Activated CD8-positive, alpha-beta memory T cell treated with anti-CD3 and anti-CD28 coated beads for 1 hour (primary cell): ENCODE measurements at places on chromosomes 1 and 21.

DNA sequence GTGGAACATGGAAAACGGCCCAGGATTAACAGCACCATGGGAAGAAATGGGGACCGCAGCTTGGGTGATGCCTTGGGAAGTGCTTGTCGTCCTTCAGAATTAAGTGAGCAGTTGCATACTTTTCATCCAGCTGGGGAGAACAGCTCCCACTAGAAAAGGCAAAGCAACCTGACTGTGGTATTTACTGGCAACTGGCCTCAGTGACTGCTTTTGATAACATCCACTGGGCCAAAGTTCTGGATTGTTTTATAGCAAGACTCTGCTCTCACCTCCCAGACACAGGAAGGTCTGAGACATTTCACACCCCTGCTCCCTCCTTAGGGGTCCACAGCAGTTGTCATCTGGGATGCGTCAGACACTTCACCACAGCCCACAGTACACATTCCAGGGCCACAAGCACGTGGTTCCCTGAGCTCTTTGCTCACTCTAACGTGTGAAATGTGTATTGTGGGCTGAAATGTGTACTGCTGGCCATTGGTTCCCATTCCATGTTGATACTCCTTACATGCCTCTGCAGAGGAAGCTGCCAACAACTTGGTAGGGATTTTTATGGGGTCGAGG is 6.6 kb downstream of the PAPPA2 start:
- DNase-seq, result no peak

DNA sequence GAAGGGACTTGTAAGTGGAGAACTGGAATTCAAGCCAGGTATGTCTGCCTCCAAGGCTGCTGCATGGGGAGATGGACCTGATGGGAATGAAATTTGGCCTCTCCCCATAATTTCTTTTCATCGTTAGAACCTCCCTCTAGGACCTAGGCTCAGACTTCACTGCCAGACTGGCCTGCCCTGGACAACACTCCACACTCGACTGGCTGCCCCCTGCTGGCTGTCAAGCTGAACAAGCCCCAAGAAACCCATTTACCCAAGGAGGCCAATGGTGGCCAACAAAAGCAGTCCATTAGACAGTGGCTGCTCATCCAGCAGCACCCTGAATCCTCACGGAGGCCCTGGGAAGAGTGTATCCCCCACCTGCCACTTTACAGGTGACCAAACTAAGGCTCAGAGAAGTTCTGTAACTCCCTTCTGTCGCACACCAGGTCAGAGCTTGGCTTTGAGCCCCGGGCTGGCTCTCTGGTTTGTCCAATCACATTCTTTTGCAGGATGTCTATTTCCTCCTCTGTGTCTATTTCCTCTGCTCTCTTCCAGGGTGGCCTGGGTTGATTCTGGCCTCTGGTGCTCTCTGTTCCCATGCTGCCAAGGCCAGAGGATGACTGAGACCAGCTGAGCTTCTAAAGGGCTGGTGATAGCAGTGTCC is 3.8 kb downstream of the RNF186 start:
- no peak for DNase-seq

- no peak for DNase-seq
These were observed 2.7 kb downstream of the CDC14A start for GRCh38 chr1:100354971-100355394.

DNA sequence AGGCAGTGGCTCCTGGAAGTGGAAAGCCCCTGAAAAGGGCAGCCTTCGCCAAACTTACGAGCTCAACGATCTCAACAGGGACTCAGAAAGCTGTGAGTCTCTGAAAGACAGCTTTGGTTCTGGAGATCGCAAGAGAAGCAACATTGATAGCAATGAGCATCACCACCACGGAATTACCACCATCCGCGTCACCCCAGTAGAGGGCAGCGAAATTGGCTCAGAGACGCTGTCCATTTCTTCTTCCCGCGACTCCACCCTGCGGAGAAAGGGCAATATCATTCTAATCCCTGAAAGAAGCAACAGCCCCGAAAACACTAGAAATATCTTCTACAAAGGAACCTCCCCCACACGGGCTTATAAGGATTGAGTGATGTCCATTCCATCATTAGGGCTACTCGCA is 42.4 kb downstream of the PLPPR4 start:
- no peak for DNase-seq

DNA sequence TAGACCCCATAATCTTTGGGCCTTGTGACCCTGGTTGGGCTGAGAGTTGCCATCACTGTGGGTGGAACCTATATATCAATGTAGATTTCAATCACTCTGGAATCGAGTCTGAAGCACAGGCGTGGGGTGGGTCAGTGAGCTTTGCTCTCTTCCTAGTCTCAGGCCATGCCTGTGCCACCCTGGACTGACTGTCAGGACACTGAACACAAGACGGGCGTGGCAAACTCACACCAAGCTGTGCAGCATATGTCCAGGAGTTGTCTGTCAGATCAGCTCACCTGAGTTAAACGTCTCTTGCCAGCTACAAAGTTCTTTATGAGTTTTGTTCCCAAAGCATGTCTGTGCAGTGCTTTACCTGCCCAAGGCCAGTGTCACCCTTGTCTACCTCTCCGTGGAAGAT is 30.9 kb upstream of the ALPL start:
- no peak for DNase-seq

DNA sequence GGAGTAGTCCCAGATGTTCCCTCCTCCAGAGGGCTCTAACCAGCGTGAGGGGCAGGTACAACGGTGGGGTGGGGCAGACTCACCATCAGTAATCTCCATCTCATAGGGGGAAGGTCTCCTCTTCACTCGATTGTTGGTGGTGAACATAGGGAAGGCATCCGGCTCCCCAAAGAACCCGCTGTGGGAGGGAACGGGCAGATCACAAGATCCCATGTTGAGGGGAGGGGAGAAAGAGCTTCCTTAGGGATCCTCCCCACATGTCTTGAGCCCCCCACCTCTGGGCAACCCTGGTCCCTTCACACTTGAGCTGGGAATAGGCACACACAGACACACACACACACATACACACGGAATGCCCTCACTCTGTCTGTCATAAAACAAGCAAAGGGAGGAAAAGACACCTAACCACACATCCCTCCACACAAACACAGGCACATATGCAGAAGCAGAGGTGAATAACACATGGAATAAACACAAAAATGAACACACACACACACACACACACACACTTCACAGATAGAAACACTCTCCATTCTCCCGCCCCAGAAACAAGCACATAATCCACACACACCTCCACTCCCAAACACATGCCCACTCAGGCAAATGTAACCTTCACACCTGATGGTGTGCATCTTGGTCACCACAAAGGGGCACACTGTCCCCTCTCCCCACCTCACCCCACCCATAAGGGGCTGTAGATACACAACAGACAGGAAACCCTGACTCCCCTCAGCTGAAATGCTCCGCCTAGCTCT is 7.9 kb downstream of the TAL1 start:
- no peak for DNase-seq
